ENCODE measurements at places on chromosomes 1 and 21.

DNA sequence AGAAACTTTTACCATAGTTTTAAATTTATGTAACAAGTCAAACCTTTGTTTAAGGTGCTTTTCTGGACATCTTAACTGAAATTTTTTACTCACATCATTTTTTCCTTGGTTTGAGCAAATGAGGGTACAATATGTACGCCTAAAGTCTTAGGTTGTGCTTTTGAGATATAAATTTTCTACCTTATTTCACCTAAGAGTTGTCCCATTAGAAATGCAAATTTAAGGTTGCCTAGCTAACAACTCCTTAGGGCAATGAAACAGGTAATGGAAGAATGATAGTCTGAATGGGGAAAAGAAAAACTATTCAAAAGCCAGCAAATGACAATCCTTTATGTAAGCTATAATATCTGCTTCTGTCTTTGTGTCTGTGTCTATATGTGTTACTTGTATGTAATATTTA is 19.6 kb downstream of the NRDC start:
- no peak for DNase-seq

GRCh38 chr21:41374177-41374712 is 12.4 kb downstream of the MX2 start:
- DNase-seq: no peak

GRCh38 chr1:226915672-226915995 is 24.5 kb upstream of the COQ8A start:
- DNase-seq: no peak

- no peak for DNase-seq
These were observed 58.1 kb downstream of the NME7 start for GRCh38 chr1:169309178-169310166.

DNA sequence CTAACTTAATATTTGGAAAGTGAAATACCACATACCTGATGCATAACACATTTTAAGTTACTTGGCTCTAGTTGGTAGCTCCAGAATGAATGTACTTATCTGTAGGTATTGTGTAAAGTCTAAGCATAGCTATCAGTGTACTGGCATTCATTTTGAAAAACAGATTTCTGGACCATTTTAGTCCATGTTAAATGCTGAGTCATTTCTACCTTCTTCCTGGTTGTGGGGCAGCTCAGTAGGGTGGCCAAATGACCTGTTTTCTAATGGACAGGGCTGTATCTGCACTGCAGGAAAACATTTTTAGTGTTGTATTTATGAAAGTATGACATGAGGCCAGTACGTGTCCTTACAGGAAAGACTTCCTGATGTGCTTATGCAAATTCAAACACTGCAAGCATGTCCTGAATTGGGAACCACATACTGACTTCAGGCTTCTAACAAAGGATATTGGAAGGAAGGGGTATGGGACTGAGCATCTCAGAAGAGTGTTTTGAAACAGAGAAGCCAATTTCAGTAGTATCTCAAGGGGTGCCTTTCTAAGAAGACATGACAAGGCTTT is 300.3 kb upstream of the B3GALT2 start:
- no peak for DNase-seq

GRCh38 chr1:183304440-183305107 is 113.6 kb downstream of the NMNAT2 start:
- DNase-seq: no peak

- DNase-seq: no peak
These were observed 8.6 kb upstream of the RCAN1 start for GRCh38 chr21:34623516-34623915.

DNA sequence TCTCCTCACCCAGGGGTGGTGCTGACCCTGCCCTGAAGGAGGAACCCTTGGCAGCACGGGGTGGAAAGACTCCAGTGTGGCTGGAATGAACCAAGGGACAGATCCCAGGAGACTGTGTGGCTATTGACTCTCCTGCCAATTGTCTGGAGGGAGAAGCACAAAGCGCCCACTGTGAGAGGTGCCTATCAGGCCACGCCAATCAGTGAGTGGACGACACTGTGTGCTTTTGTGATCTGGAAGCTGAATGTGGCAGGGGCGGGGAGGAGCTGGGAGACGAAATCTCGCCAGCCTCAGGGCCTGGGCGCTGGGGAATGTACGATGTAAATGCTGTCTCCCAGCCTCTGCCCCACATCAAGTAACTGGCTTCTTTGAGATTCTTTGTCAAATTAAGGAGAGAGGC is 167.1 kb downstream of the ZBTB18 start:
- no peak for DNase-seq

GRCh38 chr1:177106196-177106595 is 58.3 kb downstream of the ASTN1 start:
- DNase-seq: no peak

GRCh38 chr1:7026169-7026568 is 240.9 kb downstream of the CAMTA1 start:
- no peak for DNase-seq

DNA sequence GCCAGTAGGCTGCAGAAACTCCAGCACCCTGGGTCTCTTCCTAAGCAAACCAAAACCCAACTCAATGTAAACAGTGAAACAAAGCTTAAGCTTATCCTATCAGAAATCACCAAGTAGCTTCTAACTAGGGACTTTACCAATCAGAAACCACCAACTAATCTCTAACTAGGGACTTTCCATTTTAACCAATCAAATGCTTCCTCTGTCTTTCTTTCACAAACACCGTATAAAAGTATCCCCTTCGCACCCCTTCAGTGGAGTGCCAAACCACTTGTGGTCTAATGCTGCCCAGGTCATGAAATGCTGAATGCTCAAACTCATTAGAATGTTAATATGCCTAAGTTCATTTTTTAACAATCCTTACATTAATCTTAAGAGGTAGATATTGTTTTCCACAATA is 250.5 kb upstream of the DUSP10 start:
- no peak for DNase-seq
